ENCODE measurements at places on chromosomes 13 and 19.

- DNase-seq, result no peak
These were observed 60.9 kb downstream of the THSD1 start for GRCh38 chr13:52345048-52345447.

DNA sequence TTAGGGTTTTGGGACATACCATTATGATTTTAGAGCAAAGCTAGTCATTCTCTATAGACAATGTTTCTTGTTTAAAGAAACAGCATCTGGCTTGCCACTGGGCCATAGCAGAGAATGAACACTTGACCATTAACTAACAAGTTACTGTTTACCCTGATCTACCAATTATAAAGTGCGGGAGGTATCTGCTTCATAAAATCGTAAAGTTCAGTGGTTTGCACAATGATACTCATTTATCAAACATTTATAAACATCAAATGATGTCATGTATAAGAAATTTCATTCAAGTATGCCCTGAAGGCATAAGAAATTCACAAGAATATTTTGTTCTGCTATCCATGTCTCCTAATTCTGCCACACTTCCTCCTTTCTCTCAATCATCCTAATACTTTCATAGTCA is 139.2 kb downstream of the PCDH20 start:
- DNase-seq, result no peak

DNA sequence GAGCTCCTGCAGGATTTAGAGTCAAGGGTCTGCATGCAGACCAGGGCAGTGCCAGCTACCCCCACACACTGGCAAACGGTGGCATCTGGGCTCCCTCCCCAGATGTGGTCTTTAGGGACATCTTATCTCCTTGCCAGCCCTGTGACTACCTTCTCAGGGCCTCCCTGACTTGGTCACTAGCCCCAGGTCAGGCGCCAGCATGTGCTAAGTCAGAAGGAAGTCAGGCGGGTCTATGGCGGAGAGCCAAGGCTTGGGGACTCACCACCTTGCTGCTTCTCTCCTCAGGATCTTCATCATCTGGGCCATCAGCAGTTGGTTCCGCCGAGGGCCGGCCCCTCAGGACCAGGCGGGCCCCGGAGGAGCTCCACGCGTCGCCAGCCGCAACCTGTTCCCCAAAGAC is 17.6 kb downstream of the CLPTM1 start:
- DNase-seq, result no peak

- DNase-seq, result no peak
These were observed 32.8 kb downstream of the GSX1 start for GRCh38 chr13:27825072-27825471.

DNA sequence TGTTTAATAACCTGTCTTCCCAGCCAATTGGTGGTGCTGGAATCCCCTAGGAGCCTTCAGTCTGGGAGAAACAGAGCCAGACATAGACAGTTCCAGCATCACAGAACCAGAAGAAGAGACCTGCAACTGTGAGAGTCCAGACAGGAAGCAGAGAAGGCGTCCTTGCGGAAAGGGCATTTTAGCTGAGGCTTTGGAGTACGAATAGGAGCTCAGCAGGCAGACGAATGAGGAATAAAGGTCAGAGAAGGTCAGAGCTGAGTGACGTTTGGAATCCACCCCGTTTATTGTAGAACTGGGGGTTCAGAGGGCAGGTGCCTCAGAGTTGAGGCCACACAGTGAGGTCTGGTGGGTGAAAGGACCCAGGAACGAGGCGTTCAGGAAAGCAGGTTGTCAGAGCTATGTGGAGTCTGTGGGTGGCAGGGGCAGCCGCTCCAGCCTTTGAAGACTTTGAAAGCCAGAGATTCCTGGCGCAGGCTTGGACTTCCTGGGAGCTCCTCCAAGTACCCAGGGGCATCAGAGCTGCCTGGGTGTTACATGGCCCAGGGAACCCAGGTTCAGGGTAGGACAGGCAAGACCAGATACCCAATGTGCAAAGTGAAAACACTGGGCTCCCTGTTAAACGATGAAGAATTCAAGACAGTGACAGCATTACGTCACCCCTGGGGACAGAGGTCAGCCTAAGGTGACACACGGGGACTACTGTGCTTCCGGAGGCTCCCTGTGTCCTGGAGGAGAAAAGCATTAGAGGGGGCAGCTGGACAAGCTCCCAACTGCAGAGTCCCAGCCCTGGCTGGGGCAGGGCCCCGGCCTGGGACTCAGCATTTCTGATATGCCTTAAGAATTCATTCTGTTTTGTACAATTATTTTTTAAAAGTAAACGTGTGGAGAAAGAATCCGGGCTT is 5.5 kb downstream of the ARRDC2 start:
- no peak for DNase-seq

GRCh38 chr13:47932950-47933923 is 67.8 kb downstream of the SUCLA2 start:
- DNase-seq, result no peak

DNA sequence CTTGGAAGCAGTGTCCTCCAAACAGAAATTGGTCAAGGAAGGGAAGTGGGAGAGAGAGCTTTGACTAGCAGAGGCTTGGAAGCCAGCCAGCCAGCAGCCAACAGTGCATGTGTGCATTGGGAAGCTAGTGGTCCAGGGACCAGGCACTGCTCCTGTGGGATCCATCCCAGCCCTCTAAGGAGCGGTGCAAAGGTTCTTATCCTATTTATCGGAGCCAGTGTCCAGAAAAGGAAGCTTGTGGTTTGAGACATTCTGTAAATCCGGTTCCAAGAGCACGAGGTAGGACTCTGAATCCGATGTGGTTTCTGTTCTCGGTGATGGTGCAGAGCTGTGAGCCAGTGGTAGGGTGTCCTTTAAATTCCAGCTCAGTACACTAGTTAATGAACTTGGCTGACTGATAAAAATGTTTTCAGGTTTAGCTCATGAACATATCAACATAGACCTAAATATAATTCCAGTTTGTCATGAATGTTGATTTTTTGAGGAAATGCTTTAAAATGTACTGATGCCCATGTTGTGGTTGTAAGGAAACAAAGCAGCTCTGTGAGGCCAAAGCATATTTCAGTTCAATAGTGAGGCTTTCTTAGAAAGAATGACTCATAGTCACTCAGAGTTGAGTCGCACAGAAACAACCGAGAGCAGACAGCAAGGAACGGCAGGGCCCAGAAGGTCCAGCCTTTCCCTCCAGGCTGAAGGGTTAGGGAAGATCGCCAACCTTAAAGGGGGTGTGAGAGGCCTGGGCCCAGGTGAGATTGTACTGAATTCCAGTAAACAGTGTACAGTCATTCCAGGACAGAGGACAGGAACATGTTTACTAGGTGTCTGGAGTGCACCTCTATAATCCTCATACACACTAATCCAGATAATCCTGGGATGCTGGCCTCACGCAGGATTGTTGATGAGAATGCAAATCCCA is 21.5 kb upstream of the GARRE1 start:
- no peak for DNase-seq

DNA sequence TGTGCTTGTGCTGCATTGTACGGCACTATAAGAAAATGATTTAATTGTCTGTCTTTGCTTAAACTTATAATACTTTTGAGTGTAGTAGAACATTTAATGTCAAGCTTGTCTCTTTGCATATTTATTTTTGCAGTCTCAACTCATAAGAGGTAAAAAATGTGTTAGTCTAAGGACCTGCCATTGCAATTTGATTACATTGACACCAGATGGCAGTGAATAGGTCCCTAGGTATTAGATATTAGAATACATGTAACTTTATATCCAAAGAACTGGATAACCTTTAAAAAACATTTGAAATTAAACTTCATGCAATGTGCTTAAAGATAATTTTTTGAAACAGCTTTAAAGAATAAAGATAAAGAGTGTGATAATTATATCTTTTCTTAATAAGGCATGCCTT is 1421.3 kb downstream of the OLFM4 start:
- no peak for DNase-seq

- DNase-seq, result no peak
These were observed 61.8 kb downstream of the ZNF723 start for GRCh38 chr19:22893855-22894270.

DNA sequence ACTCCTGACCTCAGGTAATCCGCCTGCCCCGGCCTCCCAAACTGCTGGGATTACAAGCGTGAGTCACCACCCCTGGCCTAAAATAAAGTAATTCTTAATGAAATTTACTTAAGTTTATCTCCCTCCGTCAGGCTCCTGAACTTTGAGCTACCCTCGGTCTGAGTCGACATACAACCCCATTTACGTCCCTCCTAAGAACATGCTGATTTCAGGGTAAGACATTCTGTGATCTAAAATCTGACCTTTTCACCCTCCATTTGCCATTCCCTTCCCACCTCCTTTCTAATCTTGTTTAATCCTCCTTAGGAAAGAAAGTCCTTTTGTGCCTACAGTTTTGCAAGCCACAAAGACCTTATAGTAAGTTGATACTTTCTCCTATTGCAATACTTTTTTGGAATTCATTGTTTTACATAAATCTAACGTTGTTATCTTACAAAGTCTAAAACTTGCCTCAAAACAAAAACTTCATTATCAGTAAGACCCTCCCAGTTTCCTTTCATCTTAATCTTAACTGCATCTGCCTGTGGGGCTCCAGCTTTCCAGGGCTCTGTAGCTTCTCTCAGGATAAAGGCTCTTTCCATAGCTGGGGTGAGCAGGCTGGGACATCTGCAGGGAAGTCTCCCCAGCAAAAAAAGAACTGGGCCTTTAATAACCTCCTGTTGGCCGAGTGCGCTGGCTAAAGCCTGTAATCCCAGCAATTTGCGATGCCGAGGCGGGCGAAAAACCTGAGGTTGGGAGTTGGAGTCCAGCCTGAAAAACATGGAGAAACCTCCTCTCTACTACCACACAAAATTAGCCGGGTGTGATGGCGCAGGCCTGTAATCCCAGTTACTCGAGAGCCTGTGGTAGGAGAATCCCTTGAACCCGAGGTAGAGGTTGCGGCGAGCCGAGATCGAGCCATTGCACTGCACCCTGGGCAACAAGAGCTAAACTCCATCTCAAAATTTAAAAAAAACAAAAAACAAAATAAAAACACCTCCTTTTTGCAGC is 143.1 kb downstream of the ZNF737 start:
- DNase-seq, result no peak

- DNase-seq, result no peak
These were observed 19.9 kb downstream of the TINCR start for GRCh38 chr19:5547881-5548280.

DNA sequence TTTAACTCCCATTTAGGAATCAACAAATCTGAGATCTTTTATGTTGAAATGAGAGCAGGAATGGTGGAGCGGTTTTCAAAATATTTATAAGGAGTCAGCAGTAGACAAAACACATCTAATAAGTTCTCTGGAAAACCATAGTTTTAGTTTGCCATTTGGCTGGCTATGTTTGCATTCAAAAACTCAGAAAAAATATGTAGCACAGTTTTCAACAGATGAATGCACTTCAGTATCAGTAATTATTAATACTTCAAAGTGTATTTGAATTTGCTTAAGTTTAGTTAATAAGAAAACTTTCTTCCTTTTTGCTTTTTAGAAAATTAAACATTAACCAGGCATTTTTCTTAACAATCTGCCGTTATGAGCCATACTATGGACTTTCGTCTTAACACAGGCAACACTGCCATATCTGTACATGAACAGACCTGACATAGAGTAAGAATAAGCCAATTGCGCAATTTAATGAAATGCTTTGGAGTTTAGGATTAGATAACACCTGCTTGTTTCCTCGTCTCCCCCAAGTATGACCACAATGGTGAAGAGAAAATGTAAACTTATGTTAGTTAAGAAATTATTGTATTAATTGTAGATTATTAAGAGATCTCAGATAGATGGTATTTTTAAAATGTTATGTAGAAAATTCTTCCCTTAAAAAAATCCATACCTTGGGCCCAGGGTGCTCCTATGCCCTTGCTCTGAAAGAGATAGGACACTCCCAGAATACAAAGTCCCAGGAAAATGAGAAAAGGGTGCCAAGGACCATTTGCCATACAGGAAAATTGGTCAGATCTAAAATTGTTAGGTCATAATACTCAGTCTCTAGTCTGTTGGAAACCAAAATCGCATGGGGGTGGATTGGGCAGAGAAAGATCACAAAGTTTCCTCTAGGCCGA is 552.3 kb upstream of the ARGLU1 start:
- no peak for DNase-seq

DNA sequence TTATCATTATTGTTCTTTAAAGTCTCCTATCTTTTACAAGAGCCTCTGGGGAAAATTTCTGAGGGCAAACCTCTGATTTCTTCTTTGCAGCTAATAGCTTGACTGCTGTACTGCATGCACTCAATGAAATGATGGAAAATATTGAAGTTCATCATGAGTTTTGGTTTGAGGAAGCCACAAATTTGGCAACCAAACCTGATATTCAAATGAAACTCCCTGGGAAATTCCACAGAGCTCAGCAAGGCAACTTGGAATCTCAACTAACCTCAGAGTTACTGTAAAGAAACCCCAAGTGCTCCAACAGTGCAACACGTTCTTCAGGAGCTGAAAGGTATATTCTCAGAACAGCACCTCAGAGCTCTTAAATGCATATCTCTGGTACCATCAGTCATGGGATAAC is 14.2 kb upstream of the RNF6 start:
- no peak for DNase-seq

- no peak for DNase-seq
These were observed 156.9 kb downstream of the USP12 start for GRCh38 chr13:27014406-27015359.

DNA sequence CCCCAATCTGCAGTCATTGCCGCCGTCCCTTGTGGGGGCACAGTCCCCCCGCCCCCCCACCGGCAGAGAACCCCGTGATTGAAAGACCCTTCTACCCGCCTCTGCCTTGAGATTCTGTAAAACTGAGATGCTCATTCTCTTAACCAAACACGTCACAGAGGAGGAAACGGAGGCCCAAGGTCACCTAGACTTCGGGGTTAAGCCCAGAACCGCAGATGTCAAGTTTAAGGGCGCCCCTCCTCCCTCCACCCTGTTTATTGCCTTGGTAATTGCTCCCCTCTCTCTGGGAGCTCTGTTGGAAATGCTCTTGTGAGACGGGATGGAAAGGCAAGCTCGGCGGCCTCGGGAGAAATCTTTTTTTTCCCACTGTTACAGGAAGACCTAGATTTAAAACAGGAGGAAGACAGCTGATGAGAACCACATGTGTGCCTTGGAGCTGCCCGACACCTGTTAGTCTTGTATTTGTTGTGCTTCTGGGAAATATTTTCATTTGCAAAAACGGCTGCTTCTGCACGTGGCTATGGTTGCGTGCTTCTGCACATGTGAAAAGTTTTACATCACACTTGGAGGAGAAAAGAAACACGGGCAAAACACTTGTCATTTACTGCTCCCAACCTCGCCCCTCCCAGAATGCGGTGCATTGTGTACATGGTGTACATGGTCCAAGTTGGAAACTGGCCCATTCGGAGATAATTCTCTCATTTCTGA is 1.1 kb upstream of the MED26 start:
- DNase-seq, result no peak
